ENCODE measurements at places on chromosomes 5 and 9.

GRCh38 chr5:17817990-17818389 lies 183.7 kb downstream of the TAF11L14 start:
- DNase-seq = no peak

GRCh38 chr9:91800473-91801030 lies 149.5 kb downstream of the ROR2 start:
- no peak for DNase-seq

GRCh38 chr5:81639556-81639955 lies 111.3 kb downstream of the SSBP2 start:
- no peak for DNase-seq

- no peak for DNase-seq
Observed at GRCh38 chr5:178199581-178200434, 4.5 kb upstream of the HNRNPAB start.

GRCh38 chr9:36609306-36609705 lies 36.6 kb downstream of the MELK start:
- DNase-seq = no peak

DNA sequence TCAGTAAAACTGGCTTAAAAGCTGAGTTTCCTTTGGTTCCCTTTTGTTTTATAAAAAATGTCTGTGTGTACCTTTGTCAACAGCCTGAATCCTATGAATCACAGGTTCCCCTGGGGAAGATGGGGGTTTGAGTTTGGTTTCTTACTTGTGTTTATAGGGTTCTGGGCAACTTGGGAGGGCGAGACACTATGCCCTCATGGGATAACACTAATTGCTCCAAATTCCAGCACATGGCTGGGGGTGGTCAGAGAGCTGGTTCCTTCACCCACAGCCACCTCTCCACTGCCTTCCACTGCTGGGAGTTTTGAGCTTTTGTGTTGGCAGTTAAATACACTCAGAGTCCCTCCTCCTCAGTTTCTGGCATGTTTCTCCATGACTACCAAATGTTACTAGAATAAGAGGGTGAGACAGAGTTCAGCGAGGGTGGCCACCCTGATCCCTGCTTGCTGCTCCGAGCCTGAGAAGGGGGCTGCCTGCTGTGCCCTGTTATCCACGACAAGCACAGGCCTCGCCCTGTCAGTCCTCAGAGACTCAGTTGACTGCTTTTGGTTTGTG lies 83.0 kb upstream of the EPB41L4B start:
- DNase-seq = no peak

GRCh38 chr9:131720330-131720729 lies 19.5 kb downstream of the RAPGEF1 start:
- DNase-seq = no peak

GRCh38 chr5:177496727-177497291 lies 595 bp downstream of the PDLIM7 start:
- DNase-seq = peak; percentile 57

DNA sequence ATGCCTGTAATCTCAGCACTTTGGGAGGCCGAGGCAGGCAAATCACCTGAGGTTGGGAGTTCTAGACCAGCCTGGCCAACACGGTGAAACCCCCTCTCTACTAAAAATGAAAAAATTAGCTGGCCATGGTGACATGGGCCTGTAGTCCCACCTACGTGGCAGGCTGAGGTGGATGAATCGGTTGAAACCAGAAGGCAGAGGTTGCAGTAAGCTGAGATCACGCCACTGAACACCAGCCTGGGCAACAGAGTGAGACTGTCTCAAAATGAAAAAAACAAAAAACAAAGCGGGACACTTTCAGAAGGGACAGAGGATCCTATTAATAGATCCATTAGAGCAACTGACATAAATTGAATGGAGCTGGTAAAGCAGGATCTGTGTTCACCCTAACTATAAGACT lies 89.6 kb upstream of the SGCD start:
- no peak for DNase-seq

GRCh38 chr9:103902263-103902662 lies 191.8 kb upstream of the SMC2 start:
- no peak for DNase-seq

- DNase-seq = peak; percentile 97
Observed at GRCh38 chr5:100706776-100707175, 171.6 kb downstream of the FAM174A start.

GRCh38 chr9:126698756-126699155 lies 85.0 kb downstream of the LMX1B start:
- DNase-seq = no peak

GRCh38 chr9:120982836-120983235 lies 56.2 kb upstream of the TRAF1 start:
- DNase-seq = no peak

DNA sequence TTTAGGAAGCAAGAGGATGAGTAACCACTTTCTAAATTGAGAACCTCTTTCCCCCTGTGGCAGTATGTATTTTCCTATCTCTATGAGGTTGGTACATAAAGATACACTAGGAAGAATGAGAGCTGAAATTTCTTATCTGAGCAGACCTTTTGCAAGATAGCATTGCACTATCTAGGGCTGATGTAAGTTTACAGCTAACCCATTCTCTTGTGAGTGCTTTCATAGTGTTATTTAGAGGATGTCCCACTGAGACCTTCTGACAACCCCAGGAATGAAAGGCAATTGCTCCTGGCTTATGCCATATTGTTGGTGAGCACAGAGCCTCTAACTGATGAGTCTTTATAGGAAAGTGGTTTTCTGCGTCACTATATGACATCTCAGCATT lies 1209.3 kb upstream of the CDH6 start:
- DNase-seq = no peak

GRCh38 chr5:400282-401145 lies 42.5 kb upstream of the EXOC3 start:
- DNase-seq = no peak

DNA sequence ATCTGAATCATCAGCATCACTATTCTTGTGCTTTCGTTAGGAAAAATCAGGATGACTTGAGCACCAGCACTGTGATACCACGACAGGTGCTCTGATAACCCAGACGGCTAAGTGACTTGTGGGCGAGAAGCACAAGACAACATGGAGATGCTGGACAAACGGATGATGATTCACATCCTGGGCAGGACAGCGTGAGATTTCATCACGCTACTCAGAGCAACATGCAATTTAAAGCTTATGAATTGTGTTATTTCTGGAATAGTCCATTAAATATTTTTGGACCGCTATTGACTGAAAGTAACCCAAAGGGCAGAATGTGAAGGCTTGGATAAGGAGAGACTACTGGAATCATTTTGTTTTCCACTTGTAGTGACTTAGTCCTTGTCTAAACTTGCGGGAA lies 114.8 kb upstream of the DAPK1 start:
- DNase-seq = peak; percentile 71

DNA sequence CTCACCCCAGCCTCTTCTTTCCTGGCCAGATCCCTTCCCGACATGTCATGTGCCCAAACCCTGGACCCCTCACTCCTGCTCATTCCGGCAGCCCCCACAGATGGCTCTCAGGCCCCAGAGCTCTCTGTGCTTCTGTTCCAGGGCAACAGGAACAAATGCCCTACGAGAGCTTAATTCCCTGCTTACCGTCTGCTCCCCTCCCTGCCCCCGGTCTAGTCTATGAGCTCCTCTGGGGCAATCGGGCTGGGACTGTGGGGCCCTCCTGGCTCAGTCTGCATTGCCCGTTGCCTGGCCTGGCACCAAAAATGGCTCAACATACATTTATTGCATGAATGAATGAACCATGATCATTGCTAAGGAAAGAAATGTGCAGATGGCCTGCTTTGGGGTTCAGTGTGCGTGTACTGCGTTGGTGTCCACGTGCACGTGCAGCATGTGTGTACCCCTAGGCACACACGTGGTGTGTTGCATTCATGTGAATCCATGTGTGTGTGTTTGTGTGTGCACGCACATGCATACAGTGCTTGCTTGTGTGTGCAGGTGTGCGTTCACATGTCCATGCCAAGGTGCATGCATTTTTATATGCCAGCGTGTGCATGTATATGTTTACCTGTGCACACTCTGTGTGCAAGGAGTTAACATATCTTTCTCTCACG lies 201.2 kb upstream of the IER5L start:
- DNase-seq = no peak

DNA sequence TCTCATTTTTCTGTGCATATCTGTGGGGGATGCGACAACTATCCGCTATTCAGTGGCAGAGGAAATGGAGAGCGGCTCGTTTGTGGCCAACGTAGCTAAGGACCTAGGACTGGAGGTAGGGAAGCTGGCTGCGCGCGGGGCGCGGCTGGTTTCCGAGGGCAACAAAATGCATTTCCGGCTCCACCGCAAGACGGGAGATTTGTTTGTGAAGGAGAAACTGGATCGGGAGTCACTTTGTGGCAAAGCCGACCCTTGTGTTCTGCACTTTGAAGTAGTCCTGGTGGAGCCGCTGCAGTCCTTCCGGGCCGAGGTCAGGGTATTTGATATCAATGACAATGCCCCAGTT lies 320 bp downstream of the PCDHB1 start:
- DNase-seq = no peak

GRCh38 chr9:69980591-69980990 lies 63.1 kb upstream of the MAMDC2 start:
- no peak for DNase-seq

- DNase-seq = peak; percentile 28
Observed at GRCh38 chr9:5425006-5425628, 12.6 kb downstream of the PLGRKT start.

GRCh38 chr9:94929369-94929756 lies 202.9 kb downstream of the AOPEP start:
- DNase-seq = no peak

DNA sequence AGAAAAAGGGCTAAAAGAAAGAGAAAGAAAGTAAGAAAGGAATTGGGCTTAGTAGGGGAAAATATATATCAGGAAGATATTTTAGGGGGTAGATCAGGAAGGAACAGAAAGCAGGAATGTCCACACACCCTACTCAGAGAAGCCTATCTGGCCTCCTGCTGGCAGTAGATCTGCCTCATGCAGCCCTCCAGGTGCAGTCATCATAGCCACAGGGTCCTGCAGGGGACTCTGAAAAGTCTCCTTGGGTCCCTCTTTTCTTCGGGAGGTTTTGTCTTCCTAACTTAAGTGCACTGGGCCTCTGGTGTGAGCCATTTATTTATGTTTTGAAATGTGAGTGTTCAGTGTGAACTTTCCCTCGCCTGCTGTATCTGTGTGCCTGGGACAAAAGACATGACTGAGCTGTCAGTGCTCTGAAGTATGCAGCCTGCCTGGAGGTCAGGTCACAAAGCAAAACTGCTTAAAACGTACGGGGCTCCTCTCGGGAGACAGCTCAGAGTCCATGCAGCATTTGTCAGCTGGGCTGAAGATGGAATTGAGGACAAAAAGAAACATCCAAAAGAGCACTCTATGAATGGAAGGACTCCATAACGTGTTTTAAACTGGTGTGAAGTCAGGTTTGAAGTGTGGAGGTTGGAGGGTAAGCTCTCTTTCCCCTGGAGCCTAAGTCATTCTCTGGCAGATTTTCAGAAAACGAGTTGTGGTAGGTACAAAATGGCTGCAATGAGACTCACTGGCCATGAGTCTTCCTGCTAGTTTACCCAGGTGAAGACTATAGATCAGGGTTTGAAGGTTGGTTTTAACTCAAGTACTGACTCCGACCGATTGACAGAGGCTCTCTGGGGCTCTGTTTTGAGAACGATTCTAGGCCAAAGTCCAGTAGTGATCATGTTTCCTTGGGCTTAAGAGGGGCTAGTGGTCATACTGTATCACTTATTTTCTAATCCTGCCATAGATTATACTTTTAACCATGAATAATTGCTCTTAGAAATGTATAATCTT lies 151.8 kb upstream of the GDNF start:
- DNase-seq = no peak

- DNase-seq = no peak
Observed at GRCh38 chr5:15852217-15852616, 327.4 kb downstream of the MARCHF11 start.

GRCh38 chr9:130959809-130960334 lies 20.8 kb upstream of the FIBCD1 start:
- no peak for DNase-seq

- DNase-seq = no peak
Observed at GRCh38 chr5:148455185-148455584, 71.4 kb downstream of the FBXO38 start.

DNA sequence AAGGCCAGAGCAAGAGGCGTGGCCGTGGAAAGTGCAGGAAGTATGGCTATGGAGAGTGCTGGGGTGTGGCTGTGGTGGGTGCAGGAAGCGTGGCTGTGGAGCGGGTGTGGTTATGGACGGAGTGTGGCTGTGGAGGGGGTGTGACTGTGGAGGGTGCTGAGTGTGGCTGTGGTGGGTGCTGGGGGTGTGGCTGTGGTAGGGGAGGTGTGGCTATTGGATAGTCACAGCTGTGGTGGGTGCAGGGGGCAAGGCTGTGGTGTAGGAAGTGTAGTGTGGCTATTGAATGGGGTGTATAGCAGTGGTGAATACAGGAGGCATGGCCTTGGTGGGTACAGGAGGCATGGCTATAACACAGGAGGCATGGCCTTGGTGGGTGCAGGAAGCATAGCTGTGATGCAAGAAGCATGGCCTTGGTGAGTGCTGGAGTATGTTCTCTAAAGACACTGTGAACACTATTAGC lies 40.8 kb upstream of the SPATA31C2 start:
- DNase-seq = no peak

DNA sequence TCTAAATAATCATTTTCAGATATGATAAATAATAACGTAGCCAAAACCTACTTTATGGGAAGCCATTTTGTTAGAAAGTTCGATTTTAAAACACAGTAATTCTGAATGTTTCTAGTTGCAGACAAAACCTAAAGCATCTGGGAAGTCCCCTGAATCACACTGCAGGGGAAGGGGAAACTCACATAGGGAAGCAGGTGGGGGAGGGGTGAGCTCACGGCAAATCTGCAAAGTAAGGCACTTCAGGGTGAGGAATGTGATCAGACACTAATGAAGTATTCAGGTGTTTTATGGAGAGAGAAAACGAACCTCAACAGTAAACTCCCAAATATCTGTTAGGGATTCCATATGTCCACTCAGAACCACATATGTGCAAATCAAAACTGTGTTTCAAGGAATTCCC lies 70.7 kb downstream of the EPB41L4A start:
- DNase-seq = no peak

DNA sequence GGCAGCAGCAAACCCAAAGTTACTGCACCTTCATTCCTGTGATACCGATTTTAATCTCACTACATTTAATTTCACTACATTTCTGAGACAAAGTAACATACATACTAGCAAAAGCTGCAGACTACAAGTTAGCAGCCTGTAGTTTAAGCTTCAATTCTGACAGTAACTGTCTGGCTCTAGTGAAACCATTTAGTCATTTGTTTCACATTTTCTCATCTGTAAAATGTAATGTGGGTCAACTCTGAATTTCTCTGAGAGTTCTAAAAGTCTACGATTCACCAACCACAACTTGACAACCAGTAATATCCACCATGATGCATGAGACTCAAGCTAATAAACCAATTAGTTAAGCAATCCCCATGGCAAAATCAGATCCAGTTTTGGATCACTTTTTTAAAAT lies 408.9 kb downstream of the PDE4D start:
- no peak for DNase-seq

- peak; percentile 96 for DNase-seq
Observed at GRCh38 chr5:55868846-55869245, 17.7 kb downstream of the IL31RA start.

DNA sequence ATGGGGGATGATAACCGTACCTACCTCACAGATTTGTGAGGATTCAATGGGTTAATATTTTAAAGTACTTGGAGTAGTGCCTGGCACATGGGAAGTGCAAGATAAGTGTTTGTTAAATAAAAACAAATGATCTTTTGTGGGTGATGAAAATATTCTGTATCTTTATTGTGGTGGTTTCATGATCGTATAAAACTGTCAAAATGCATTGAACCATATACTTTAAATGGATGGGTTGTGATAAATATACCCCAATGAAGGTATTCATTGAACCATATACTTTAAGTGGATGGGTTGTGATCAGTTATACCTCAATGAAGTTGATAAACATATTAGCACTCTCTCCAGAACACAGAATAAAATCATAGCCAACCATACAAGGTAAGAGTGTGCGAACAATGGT lies 234.5 kb downstream of the CRB2 start:
- DNase-seq = no peak
